Activated CD4-positive, alpha-beta memory T cell treated with anti-CD3 and anti-CD28 coated beads for 36 hours (primary cell): ENCODE measurements at places on chromosomes 3 and 15.

- DNase-seq: no peak
These were observed 583.5 kb downstream of the ROBO1 start for GRCh38 chr3:79184251-79184650.

- DNase-seq: no peak
These were observed 162.6 kb upstream of the P2RY1 start for GRCh38 chr3:152672320-152672649.

- peak; percentile 52 for DNase-seq
These were observed 209.4 kb downstream of the CADPS start for GRCh38 chr3:62665627-62666437.

DNA sequence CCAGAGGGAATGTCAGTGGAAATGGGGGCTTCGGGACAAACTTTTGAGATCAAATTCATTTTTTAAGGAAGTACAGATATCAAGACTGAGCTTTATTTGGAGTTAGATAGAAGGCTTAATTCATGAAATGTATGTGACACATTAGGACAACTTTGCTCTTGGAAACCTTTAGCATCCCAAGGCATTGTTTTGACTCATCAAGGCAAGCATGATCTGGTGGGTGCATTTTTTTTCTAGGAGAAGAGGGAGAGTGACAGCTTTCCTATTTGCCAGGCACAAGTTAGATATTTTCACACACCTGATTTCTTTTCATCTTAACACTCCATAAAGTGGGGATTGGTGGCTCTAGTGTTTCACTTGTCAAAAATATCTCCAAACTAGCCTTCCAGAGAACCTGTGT is 61.5 kb upstream of the RPL35A start:
- no peak for DNase-seq

DNA sequence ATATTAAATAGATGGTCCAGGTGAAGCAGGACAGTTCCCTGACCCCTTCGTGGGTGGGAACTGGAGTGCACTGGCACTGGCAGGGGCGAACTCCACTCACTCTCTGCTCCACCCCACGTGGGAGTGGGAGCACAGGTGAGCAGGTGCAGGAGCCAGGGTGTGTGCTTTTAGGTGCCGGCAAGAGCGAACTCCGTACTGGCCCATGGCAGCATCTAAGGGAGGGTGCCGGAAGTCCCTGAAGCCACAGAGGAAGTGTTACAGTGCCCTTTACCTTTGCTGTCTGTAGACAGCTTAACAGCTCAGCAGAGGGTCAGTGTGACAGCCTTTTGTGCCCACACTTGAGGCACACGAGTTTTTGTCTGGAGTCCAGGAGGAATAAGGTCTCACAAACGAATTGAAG is 26.7 kb upstream of the PIAS1 start:
- DNase-seq: no peak

DNA sequence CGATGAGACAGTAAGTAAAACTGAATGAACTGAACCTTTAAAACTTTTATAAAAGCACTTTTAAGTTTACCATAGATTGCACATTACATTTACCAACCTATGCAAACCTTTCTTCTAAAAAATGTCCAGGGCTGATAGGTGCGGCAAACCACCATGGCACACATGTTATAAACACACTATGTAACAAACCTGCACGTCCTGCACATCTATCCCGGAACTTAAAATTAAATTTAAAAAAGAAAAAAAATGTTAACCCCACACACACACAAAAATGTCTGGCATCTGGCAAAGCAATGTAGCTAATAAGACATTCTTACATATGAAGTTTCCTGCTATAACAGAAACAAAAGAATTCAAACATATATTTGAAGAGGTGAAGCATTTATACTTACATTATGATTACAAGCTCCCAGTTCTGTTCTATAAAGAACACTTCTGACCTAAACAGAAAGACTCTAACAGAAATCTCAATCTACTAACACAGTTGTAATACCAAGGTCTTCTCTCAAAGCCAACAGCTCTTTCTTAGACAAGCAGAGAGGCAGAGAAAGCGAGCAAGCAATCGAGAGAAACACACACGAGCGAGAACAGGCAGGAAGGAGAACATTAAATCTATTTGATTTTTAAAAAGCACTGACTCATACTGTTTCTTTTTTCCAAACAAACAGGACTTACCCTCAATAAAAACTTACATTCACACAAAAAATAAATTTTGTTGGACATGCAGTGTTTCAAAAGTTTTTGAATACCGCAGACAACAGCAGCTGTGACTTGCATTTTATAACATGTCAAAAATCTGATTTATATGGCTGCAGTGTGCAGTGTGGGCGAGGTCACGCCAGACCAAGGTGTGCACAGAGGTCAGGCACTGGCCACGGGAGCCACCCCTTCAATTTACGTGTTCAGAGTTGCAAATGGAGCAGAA is at the start of gene NRG4:
TSS of gene NRG4 (minus strand) at position 798 of the 925 bp plus-strand sequence. CDS start 1,194 bp downstream, outside the sequence.
- DNase-seq: no peak

- DNase-seq: peak; percentile 61
These were observed 8.0 kb downstream of the HDDC3 start for GRCh38 chr15:90924375-90924774.

DNA sequence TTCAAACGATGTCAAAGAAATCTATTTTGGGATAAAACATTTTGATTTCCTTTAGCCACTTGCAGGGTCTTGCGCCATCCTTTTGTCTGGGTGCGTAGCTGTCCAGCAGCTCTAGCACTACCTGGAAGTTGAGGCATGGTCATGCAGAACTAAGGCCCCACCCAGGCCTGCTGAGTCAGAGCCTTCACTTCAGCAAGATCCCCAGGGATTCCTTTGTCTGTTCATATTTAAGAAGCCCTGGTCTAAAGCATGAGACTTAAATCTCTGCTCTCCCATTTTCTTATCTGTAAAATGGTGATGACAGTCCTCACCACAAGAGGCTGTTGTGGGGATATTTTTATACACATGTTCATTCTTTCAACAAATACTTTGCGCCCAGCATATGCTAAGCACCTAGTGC is 99.0 kb upstream of the CTDSPL start:
- no peak for DNase-seq
